ENCODE measurements at places on chromosomes 5 and 9. TPM values are rescaled to one million over a fixed set of nuclear protein-coding genes. Genes with fewer than 3 reads are reported as not detected.

Gene FGF10
- total RNA-seq: 48.9 TPM

Gene ISL1
- 13.2 TPM for total RNA-seq

Gene TAF11L11
- total RNA-seq: 0.96 TPM

Gene CCDC69
- 20.0 TPM for total RNA-seq

Gene IL7R
- 3.4 TPM for total RNA-seq

Gene KCNIP1
- total RNA-seq: 2.9 TPM

Gene LHX6
- total RNA-seq: 0.72 TPM

Gene LEAP2
- total RNA-seq: 5.3 TPM

Gene CYSRT1
- 0.96 TPM for total RNA-seq

Gene KIF27
- total RNA-seq: 21.7 TPM

DNA sequence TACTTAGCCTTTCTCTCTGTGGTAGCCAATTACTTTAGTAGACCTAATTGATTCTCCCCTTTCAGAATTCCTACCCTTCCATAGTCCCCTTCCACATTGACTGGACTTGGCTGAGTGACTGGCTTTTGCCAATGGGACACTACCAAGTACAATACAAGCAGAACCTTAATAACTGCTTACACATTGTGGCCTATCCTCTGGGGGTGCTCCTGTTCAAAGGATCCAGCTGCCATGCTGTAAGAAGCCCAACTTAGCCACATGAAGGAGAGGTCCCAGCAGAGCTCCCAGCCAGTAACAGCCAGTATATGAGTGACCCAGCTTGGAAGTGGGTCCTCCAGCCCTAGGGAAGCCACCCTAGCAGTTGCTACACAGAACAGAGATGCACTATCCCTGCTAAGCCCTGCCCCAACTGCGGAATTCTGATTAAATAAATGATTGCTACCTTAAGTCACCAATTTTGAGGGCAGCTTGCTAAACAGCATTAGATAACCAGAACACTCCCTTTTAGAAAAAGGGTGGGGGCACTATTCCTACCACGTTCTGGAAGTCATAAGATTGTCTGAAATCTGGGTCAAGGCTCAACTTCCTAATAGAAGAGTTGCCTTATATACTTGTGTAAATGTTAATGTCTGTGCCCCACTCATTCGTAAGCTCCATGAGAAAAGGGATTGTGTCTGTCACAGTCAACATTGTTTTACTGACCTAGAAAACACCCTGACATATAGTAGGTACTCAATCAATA lies 11.1 kb upstream of the APTX start:
- DNase-seq: no peak

- no peak for DNase-seq
Observed at GRCh38 chr5:74026310-74026709, 400.3 kb downstream of the ARHGEF28 start.

- no peak for DNase-seq
Observed at GRCh38 chr5:162769019-162769418, 668.4 kb upstream of the CCNG1 start.

DNA sequence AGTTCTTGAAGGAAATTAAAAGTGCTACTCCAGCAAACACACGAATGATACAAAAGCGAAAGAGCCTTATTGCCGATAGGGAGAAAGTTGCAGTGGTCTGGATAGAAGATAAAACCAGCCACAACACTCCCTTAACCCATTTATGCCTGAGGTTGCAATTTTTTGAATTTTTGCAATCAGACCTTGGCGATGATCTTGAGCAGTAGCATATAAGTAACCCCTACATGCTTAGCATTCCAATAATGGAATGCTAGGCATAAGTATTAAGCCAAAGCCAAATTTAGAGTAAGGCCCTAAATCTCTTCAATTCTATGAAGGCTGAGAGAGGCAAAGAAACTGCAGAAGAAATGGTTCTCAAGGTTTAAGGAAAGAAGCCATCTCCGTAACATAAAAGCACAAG lies 153.5 kb downstream of the SLC28A3 start:
- DNase-seq: peak; percentile 36

DNA sequence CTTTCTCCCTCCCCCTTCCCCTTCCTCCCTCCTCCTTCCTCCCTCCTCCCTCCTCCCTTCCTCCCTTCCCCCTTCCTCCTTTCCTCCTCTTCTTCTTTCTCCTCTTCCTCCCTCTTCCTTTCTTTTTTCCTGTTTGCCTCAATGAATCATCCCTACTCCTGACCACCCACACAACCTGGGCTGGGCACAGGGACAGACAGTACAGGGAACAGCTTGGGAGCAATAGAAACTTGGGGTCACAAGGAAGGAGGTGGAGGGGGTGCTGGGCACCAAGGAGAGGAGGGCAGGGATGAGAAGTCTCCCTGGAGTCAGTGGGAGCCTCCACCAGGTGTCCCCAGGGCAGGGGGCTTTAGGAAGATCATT lies 5.0 kb downstream of the TTC16 start:
- DNase-seq: no peak

DNA sequence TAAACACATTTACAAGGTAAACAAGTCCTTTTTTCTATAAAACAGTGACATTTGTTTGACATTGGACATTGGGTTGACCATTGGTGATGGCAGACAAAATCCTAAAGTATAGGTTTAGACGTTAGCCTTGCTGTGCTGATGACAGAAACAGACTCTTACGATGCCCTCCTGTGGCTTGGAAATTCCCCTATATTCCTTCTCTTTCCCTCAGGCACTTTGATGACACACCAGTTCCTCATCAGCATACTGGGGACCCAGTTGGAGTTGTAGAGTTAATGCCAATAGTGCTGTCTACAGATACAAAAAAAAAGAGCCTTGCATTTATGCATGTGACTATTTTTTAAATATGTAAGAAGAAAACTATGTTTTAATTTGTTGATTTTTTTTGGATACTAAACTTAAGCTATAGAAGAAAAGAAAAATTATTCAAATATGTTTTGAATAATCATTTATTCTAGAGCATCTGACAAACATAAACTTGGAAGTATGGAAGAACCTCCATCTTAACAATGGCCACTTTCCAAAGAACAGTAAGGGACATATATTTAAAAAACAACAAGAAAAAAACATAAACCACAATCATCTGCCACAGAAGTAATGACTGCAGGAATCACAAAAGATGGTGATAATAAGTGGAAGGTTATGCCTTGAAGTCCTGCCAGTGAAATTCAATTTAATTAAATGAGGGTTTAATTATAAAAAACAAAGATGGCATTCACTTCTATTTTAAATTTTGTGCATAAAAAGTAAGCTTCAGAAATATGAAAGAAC lies 75.6 kb upstream of the SNCAIP start:
- DNase-seq: no peak

DNA sequence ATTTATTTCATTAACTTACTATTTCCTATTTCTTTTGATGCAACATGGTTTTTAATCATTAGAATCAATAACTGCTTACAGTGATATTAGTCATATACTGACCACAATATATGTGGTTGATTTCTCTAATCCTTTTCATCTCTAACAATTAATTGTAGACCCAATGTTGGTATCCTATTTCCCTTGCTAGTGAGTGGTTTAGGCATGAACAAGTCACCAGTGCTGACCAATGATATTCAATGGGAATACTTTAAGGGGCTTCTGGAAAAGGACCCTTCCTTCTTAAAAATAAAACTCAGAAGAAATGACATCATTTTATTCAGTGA lies 672.4 kb upstream of the GRAMD2B start:
- no peak for DNase-seq

DNA sequence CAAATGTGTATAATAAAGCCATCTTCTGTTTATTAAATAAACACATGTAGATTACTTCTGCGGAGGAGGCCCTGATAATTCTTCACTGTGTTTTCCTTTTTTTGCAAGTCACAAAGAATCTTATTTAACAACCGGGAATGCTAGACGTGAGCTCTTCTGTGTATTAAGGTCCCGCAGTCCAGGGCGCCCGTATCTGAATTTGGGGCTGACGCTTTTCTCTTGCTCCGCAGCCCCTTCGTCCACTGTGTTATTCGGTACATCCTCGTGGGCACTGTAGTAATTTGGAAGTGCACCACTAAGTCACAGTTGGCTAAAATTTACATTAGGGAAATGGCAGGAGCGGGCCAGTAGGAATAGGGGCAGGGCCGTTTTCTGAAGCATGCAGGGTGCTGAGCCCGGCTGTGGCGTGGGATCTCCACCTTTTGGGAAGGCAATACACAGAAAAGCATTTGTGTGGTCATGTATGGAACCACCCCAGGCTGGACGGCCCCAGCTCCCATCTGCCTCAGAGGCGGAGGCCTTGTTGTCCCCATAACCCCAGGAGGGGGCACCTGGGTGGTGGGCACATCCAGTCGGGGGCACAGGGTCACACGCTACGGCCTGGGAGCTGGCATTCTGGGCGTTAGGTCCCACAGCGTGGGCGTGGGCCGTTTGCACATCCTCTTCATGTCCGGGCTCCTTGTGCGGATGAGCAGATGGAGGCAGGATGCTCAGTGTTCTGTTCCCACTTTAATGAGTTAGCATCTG lies 258.7 kb upstream of the IRX4 start:
- DNase-seq: no peak

DNA sequence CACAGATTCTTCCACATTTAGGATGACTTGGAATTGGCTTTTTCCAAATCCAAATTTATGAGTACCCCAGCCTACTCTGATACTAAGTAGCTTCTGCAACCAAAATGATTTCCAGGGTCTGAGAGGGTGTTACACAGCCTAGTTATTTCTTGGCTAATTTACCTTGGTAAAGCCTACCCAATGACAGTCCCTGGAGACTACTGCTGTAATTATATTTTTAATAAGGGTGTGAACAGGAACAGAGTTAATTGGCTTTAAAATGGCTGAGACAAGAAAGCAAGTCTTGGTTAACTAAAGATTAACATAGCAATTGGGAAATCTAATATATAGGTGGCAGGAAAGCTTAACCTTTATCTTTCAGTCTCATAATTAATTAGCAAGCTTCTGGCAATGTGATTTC lies 9.3 kb downstream of the PRLR start:
- no peak for DNase-seq

GRCh38 chr5:30413540-30413939 lies 779.9 kb upstream of the CDH6 start:
- DNase-seq: no peak

DNA sequence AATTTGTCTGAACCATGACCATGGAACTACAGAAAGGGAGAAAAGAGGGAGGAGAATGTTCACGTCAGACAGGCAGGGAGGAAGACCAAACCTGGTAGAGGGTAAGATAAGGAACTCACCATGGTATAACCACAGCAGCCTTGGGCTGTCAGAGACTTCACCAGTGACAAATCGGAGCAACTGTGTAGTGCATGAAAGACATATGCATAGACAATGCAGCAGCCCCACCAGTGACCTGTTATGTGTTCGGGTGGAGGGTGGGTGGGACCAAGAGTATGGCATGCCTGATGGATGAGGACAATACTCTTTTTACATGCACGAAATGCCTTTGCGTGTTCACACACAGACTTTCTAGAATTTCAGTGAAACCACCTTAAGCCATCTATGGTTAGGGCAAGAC lies 221.8 kb upstream of the RASEF start:
- DNase-seq: no peak

DNA sequence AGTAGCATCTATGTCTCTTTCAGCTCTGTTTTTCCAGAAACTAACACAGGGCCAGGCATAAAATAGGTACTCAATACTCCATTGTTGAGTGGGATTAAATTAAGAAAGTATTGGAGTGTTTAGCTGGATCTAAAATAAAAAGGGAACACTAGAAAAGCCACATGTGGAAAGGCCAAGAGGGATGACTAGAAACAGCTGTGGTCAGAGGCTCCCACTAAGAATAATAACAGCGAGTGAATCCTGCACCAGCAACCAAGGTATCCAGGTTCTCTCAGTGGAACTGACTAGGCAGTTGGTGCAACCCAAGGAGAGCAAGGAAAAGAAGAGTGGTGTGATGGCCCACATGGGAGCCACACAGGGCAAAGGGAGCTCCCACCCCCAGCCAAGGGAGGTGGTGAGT lies 31.5 kb upstream of the RGMB start:
- DNase-seq: no peak

GRCh38 chr9:85142496-85142911 lies 473.0 kb downstream of the NTRK2 start:
- DNase-seq: peak; percentile 14

- DNase-seq: no peak
Observed at GRCh38 chr5:157067005-157067404, 8.1 kb upstream of the HAVCR1 start.

- no peak for DNase-seq
Observed at GRCh38 chr9:111360881-111361280, 30.9 kb upstream of the OR2K2 start.

- DNase-seq: no peak
Observed at GRCh38 chr9:95266649-95267048, 50.9 kb downstream of the FANCC start.

GRCh38 chr9:131982671-131983239 lies 96.9 kb downstream of the MED27 start:
- no peak for DNase-seq

DNA sequence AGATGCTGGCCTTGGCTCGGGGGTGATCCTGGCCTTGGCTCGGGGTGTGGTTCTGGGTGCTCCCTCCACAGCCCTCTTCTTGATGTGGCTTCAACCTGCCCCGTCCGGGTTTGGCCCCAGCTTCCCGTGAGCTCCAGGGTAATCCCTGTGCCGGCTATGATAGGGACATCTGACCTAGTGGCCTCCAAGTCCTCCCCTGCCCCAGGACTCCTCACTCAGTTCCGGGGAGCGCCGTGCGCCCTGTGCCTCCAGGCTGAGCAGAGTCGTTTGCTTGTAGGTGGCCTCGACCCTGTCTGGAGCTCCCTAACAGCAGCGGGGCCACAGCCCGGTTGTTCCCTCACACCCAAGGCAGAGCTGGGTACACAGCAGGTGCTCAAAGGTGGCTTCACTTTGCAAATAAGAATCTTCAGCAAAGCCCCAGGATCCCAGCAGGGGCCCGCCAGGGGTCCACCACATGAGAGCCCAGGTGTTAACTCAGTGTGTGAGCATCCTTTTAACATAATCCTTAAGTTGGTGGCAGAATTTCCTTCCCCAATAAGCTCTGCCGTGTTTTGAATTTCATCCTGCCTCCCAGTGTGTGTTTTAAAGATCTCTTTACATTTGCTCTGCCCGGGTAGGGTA lies 32.3 kb upstream of the CEP72 start:
- no peak for DNase-seq

GRCh38 chr9:131657037-131657377 lies 82.9 kb downstream of the RAPGEF1 start:
- no peak for DNase-seq

DNA sequence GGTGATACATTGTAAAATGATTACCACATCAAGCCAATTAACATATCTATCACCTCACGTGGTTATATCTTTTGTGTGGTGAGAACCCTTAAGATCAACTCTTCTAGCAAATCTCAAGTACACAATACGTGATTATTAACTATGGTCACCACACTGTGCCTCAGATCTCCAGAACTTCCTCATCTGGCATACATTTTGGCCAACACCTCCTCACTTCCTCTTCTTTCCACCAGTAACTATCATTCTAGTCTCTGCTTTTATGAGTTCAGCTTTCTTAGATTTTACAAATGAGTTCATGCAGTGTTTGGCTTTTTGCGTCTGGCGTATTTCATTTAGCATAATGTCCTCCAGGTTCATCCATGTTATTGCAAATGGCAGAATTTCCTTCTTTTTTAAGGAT lies 35.8 kb downstream of the PRKACG start:
- no peak for DNase-seq

DNA sequence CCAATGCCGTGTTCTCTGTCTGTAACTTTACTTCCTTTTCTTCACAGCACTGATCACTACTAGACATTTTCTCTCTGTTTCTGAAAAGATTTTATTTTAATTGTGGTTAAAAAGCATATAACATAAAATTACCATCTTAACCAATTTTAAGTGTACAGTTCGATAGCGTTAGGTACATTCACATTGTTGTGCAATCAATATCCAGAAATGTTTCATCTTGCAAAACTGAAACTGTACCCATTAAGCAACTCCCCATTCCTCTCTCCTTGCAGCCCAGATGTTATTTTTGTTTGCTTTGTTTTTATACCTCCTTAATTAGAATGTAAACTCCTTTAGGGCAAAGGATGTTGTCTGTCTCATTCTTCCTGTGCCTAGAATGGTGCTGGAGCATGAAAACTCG lies 47.5 kb downstream of the COL27A1 start:
- no peak for DNase-seq
